ENCODE measurements at places on chromosomes 6 and 20.

DNA sequence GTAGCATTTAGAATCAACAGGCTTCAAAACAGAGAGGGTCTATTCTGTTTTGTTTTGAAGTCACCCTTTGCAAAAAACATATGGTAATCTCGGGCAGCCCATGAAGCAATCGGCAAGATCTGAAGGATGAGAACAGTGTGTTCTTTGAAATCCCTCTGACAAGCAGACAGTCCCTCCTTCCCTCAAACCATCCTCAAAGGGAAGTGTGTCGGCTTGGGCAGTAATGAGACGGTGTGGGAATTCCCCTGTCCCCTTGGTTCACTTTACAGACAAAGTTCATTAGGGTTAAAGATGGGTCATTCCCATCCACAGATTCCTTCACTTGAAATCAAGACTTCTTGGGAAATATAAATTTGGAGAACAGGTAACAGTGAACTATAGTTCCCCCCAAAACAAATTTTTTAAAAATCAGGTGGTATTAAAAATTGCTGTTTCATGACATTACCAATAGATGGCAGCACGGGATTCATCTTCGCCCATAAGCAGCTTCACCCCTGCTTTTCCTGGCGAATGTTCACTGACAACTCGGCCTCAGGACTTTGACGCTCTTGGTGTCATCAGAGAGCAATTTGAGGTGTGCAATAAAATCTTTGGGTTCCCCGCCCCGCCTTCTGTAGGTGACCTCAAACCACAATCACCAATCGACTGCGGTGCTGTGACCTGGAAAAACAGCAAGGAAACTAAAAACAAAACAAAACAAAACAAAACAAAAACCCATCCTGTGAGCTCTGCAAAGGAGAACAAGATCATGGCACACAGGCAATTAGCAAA is 159.3 kb upstream of the TNFAIP3 start:
- DNase-seq = peak; percentile 17

DNA sequence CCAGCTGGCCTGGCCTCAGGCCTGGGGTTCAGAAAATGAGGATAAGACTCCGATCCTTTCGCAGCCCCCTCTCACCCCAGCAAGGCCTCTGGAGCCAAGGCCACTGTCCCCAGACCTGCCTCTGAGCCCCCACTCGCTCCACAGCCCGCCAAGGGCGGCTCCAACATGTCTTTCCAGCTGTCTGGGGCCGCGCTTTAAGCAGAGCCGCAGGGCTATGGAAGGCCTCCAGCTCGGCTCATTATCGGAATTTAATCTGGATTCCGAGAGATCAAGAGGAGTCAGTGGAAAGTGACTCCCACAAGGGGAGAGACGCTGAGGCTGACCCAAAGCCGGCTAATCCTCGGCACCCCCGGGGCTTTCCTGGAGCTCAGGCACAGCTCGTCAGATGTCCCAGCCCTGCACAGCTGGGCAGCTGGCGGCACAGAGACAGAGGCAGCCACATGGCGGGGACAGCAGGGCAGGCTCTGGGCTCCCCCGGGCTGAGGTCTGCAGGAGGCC is 41.8 kb downstream of the BMP7 start:
- DNase-seq = no peak

DNA sequence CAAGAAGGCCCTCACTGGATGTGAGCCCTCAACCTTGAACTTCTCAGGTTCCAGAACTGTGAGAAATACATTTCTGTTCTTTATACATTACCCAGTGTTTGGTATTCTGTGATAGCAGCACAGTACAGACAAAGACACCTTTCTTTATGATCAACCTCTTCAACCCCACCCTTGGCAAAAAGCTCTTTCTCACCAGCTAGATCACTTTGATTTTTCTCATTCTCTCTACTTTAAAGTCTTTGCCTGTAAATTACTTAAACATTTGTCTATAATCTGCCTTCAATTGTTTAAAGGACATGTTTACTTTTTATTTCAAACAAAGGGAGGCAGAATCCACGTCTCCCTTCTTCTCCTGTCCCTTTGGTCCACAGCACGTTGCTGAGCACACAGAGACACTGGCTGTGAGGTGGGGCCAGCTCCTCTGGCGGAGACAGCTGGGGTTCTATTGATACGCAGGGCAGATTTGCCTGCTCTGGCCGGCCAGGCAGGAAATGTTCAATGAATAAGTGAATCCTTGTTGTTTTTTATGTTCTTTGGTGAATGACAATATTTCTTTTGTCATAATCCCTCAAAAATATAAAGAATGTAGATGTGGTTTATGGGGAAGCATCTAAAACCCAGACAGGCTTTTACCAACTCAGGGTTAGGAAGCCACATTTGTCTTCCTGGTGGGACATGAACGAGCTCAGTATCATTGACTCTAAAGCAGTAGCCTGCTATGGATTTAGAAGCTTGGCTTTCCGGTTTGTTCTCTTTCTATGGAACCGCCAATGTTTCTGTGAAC is 52.9 kb downstream of the NEDD9 start:
- DNase-seq = no peak

DNA sequence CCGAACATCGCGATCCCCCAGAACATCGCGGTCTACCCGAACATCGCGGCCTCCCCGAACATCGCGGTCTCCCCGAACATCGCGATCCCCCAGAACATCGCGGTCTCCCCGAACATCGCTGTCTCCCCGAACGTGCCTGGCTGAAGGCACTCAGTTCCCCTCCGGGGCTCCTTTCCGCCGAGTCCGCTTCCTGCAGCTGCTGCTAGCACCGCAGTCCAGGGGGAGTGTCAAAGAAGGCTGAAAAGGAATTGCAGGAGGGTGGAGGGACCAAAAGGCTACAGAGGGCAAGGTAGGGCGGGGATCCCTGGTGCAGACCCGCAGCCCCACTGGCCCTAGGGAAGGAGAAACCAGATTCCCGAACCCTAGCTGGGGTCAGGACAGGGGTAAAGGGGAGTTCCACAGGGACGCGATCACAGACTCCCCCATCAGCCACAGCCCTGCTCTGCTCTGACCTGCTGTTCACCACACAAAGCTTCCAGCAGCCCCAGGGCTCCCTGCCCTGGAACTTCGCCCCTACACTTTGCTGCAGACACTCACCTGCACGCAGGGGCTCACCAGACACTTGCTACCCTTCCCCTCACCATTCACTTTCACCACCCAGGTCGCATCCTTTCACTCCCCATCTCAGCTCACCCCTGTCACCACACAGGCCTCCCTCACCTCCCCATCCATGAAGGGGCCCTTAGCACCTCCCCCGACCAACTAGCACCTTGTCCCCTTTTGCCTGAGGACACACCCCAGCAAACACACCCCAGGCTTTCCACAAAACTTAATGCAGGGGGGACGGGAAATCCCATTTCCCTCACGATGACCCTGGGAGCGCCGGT is 1.7 kb downstream of the ULBP1 start:
- DNase-seq = peak; percentile 51

- no peak for DNase-seq
Measured at GRCh38 chr20:31824554-31825313, 5.6 kb downstream of the MYLK2 start.

DNA sequence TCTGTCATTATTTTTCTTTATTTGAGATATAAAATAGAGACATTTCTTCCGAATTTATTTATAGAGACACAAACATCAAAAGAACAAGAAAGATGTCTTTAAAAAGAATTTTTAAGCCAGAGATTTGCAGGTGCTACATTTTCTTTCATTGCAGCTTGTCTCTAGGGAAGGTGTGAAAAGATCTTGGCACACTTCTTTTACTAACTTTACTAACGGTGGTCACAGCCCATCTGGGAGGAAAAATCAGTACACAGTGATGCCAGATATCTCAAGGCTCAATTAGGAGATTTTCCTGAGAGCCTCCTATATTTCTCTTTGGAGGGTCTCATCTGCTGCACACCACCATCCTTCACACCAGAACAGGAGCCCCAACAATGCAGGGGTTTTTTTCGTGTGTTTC is 29.5 kb downstream of the ABRACL start:
- DNase-seq = no peak

GRCh38 chr6:116369540-116369939 is 1.2 kb upstream of the DSE start:
- DNase-seq = no peak

DNA sequence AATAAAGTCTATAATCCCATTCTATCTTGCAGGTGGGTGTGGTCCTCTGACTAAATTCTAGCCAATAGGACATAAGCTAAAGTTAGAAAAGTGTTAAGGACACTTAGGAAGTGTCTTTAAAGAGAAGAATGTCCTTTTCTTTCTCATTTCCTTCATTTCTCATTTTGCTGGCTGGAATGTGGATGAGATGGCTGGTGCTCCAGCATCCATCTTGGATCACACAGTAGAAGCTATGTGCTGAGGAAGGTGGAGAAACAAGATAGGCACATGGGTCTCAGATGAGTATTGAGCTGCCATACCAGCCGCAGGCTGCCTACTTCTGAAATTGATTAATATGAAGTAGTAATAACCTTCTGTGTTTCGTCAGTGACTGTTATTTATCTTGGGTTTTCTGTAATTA is 289.0 kb downstream of the LRFN2 start:
- no peak for DNase-seq

DNA sequence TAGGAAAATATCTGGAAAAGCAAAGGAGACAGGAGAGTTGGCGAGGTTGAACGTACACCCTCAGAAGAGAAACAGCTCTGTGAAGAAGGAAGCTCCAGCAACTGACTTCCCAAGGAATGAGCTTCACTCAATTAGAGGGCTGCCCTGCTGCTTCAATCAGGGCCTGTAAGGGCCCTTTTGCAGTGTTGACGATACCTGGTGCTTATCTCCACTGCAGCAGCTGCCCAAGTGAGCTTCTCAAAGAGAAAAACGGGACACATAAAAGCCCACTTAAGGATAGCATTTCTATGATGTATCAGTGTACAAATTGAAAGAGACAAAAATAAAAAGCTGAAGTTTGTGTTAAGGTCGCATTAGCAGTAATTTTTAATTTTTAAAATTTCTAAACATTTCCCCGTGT is 16.4 kb downstream of the SEC63 start:
- no peak for DNase-seq

DNA sequence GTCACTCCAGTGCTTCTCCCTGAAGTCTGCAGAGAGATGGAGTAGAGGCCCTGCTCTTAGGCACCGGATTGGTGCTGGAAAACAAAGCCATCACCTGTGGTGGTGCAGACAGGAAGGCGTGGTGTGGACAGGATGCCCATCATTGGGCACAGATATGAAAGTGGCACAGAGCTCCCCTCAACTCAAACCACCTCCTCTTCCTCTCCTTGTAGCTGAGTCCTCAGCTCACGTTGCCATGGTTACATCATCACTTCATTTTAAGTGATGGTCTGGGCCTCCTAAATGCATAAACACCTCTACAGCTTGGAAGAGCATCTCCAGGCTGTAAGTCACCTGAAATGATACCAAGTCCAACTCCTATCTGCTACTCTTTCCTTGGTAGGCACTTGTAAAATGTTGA is 8.0 kb upstream of the RTF2 start:
- no peak for DNase-seq

GRCh38 chr20:13220904-13221297 is at the start of gene ISM1:
ISM1 (plus strand) TSS chr20:13221274; CDS start chr20:13221777, 503 bp downstream.
- peak; percentile 45 for DNase-seq

DNA sequence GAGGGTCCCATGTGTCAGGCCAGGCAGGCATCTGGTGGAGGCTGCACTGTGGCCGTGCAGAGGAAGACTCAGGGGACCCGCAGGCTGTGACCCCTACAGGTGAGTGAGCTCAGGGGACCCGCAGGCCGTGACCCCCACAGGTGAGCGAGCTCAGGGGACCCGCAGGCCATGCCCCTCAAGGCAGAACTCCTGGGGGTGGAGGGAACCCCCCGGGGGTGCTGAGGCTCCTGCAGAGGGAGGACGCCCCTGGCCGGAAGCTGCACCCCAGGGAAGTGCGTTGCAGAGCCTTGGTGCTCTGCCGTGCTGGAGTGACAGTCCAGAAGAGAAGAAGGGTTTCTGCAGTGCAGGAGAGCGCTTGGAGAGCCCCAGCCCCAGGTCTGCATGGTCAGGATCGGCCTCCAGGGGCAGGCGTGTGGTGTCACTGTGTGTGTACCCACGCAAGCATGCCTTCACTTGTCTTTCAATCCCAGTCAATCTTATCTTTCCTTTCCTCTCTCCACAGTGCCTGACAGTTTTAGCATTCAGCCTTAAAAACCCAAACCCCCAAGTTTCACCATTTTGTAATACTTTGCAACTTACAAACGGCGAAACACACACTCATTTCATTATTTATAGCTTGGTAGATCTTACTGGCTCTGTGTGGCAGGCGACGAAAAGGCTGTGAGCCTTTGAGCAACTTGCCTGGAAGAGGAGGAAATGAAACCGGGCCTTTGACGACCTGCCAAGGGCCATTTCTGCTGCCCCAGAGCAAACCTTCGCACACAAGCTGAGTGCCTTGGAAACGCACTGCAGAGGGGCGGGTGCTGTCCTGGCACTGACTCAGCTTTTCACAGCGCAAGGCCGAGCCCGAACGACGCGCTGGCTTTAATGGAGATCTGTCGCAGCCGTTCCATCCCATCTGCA is 101.4 kb upstream of the AGPAT4 start:
- DNase-seq = peak; percentile 30

- DNase-seq = no peak
Measured at GRCh38 chr6:389622-390021, 1.9 kb upstream of the IRF4 start.

DNA sequence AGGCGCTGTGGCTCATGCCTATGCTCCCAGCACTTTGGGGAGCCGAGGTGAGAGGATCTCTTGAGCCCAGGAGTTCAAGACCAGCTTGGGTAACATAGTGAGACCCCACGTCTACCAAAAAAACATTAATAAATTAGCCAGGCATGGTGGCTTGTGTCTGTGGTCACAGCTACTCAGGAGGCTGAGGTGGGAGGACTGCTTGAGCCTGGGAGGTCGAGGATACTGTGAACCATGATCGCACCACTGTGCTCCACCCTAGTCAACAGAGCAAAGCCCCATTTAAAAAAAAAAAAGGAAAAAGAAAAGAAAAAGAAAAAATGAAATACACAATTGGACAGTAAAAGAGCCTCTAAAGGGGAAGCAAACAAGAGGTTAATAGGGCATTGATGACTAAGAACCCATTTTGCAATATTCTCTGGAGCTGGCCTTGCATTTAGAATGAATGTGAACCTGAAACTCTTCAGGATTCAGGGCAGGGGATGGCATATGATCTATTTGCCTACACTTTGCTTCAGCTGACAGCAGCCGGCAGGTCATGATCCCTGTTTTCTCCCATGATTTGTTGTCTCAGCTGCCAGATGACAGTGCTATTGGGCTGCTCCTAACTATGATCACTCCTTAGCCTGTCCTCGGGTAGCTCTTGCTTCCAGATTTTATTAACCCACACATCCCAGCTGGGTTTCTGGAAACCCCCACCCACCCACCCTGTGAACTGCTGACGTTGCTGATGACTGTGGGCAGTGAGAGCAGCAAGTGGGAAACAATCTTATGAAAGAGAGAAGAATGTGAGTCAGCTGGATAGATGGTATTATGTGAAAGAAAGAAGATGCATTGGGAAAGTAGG is 83.8 kb upstream of the ELOVL5 start:
- DNase-seq = no peak

Measured in endothelial cell (in vitro differentiated cells).